NCI-H1105 treated with DMSO at 0.1 percent for 48 hours (cell line): ENCODE measurements at places on chromosomes 12 and 14.

GRCh38 chr12:131153956-131154355 lies 200.2 kb downstream of the ADGRD1 start:
- no peak for DNase-seq

GRCh38 chr14:58815161-58815701 lies 177.5 kb downstream of the DACT1 start:
- no peak for DNase-seq

- peak; percentile 34 for DNase-seq
Measured at GRCh38 chr12:53499266-53500141, at the start of gene MAP3K12. Gene MAP3K12 (minus strand): TSS chr12:53499458. CDS start chr12:53487391, 12,067 bp downstream.

DNA sequence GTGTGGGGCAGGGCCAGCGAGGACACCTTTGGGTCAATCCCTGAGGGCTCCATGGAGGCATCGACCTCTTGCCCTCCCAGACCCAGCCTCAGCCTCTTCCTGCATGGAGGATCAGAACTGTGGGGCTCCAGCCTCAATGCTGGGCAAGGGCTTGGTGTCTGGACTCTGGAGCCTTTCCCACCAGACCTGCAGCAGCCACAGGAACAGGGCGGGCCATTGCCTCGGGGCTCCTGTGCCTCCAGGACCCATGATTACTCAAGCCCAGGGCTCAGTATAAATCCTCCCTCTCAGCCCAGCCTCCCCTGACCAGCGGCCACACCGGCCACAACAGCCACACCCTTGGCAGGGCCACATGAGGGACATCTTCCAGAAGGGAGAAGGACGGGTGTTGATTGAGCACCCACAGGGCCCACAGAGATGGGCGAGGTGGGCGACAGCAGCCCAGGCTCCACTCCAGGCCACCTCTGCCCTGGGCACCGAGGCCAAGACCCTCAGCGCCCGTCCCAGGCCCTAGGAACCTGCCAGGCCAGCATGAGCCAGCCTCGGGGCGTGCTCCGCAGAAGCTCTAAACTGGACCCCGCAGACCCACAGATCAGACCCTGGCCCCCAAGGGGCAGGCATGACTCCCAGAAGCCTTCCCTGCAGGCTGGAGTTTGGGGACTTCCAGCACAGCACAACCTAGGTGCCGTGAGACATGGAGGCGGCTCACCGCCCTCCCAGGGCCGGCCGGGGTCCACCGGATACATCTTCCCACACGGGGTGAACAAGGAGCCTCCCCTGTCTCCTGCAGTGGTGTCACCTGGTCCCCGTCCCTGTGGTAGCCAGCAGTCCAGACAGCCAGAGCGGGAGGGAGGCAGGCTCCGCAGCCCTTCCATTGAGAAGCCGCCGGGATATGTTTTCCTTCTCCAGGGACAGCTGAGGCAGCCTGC lies 25.1 kb downstream of the NCOR2 start:
- DNase-seq, result no peak

DNA sequence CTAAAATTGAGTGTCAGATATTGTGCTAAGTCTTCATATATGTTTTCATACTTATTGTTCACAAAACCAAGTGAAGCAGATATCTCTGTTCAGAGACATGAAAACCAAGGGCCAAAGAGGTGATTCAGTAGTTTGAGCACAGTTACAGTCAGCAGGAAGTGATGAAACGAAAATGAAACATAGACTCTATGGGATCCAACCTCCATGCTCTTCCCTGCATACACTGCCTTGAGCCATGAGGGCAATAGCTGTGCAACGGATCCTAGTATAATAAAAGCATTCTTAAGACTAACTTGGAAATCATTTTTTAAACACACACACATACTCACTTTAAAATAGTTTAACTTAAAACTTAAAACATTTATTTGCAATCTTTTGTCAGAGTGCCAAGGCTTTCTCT lies 27.9 kb downstream of the ESR2 start:
- DNase-seq, result no peak

DNA sequence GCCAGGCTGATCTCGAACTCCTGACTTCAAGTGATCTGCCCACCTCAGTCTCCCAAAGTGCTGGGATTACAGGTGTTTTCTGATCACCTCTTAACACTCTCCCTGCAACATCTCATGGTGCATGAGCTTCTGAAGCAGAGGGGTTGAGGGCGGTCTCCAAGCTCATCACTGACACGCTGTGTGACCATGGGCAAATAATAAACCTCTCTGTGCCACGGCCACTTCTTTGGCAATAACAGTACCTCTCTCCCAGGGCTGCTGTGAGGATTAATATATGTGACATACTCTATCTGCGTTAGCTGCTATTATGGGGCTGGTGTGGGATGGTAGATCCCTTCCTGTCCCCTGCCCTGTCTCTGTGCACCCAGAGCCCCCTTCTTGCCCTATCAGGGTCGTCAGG lies 62.9 kb upstream of the LHX5 start:
- no peak for DNase-seq

- no peak for DNase-seq
Measured at GRCh38 chr12:92945659-92946220, 16.6 kb upstream of the EEA1 start.

DNA sequence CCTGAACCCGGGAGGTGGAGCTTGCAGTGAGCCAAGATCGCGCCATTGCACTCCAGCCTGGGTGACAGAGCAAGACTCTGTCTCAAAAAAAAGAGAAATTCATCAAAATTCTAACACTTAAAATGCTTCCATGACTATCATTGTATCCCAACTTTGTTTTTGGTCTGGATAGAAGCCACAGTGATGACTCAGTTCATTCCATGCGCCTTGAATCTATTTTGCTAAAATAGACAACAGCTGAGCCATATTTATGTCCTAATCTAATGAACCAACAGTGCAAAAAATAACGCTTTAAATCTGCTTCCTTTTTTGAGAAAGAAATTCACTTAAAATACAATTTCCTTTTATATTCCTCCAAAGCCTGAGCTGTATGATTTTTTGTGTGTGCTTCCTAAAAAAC lies 23.2 kb upstream of the BICD1 start:
- DNase-seq, result no peak

DNA sequence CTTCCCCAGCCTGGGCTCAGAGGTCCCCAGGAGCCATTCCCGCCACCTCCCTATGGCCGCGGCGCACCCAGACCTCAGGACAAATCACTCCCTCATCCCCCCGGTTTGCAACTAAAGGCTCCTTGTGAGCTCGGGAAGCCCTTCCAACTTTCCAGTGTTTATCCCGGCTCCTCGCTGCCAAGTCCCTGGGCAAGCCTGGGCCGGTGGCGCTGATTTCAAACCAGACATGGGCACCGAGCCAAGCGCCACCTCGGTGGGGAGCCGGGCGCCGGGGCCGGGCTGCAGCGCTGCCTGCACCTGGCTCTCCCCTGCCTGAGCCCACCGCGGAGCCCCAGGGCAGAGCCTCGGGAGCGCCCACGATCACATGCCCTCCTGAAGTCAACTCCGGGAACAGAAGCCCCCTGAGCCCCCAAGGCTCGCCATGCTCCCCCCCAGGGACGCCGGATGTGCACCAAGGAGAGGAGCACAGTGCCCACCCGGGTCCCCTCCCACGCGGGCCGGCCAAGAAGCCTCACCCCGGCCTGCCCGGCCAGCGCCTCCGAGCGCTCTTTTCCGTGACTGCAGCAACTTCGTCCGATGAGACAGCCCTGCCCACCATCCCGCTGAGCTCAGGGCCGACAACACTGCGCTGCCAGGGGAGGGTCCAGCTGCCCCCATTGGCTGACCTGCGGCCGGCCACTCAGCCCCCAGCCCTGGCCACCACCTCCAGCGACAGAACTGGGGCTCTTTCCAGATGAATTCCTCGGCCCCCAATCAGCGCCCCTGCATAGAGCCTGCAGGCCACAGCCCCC lies 50.0 kb downstream of the NCOR2 start:
- DNase-seq, result peak; percentile 97

- DNase-seq, result peak; percentile 78
Measured at GRCh38 chr12:80936642-80937390, 918 bp downstream of the LIN7A start.

GRCh38 chr14:52349731-52350130 lies 35.6 kb downstream of the PTGER2 start:
- DNase-seq, result no peak

DNA sequence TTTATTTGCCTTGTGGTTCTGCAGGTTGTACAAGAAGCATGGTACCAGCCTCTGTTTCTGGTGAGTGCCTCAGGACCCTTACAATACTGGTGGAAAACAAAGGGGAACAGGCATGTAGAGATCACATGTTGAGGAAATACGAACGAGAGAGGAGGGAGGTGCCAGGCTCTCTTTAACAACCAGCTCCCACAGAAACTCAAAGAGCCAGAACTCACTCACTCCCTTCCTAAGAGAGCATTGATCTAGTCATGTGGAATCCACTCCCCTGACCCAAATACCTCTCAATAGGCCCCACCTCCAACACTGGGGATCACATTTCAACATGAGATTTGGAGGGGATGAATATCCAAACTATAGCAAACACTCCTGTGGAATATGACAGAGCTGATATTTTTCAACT lies 938.0 kb downstream of the GALC start:
- no peak for DNase-seq

DNA sequence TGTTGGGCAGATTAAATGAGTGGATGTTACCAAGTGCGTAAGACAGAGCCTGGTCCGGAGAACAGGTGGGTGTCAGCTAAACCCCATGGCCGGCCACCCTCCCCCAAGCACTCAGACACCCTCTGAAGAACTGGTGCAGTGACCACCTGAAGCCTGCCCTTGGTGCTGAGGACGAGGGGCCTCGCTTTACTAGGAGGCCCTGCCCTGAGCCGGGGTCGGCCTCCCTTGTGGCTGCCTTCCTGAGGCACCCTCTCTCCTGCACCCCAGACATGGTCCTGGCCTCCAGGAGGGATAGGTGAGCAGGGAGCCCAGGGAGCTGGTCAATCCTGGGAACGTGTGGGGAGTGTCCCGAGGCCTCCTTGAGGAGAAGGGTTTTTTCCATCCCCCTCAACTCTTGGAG lies 4.9 kb upstream of the KIF26A start:
- no peak for DNase-seq

DNA sequence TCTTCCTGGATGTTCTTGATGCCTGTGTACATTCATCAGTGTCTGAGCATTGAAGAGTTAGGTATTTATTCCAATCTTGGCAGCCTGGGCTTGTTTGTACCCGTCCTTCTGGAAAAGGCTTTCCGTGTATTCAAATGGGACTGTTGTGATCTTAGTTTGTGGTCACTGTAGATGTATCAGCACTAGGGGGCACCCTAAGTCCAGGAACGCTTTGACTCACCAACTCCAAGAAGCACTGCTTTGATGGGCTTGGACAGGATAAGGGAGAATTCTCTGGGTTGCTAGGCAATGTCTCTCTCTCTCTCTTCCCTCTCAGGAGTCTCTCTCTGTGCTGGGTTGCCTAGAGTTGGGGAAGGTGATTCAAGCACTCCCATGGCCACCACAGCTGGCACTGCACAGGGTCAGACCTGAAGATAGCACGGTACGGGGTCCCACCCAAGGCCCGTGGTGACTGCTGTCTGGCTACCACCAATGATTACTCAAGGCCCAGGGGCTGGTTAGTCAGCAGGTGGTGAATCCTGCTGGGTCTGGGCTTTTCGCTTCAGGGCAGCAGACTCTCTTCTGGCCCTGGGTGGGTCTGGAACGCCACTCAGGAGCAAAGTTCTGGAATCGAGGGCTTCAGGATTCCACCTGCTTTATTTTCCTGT lies 211.1 kb upstream of the RGS6 start:
- DNase-seq, result peak; percentile 32
